ENCODE measurements at places on chromosomes 13 and 19. TPM values are rescaled to one million over a fixed set of nuclear protein-coding genes. Genes with fewer than 3 reads are reported as not detected.

PSG4 gene
- 5.3 TPM for total RNA-seq

CEACAM7 gene
- not detected for total RNA-seq

SLC15A1 gene
- total RNA-seq = not detected

ZNF264 gene
- 32.6 TPM for total RNA-seq

SLC35E1 gene
- total RNA-seq = 15.9 TPM

DAND5 gene
- total RNA-seq = not detected

AMH gene
- total RNA-seq = 0.38 TPM

ZNF471 gene
- 2.9 TPM for total RNA-seq

CYP4F22 gene
- total RNA-seq = not detected

MAP4K1 gene
- not detected for total RNA-seq

NUFIP1 gene
- 0.94 TPM for total RNA-seq

RDH8 gene
- not detected for total RNA-seq

ZNF44 gene
- 9.2 TPM for total RNA-seq

PEAK3 gene
- total RNA-seq = not detected

FAM83E gene
- 0.38 TPM for total RNA-seq

CILP2 gene
- 0.08 TPM for total RNA-seq

SLC10A2 gene
- not detected for total RNA-seq

RFX1 gene
- total RNA-seq = 0.94 TPM

KLHL1 gene
- not detected for total RNA-seq

DNAAF3 gene
- total RNA-seq = 0.23 TPM

PRR12 gene
- total RNA-seq = 1.1 TPM

PSG11 gene
- total RNA-seq = not detected
